ENCODE measurements at places on chromosomes 12 and 14.

DNA sequence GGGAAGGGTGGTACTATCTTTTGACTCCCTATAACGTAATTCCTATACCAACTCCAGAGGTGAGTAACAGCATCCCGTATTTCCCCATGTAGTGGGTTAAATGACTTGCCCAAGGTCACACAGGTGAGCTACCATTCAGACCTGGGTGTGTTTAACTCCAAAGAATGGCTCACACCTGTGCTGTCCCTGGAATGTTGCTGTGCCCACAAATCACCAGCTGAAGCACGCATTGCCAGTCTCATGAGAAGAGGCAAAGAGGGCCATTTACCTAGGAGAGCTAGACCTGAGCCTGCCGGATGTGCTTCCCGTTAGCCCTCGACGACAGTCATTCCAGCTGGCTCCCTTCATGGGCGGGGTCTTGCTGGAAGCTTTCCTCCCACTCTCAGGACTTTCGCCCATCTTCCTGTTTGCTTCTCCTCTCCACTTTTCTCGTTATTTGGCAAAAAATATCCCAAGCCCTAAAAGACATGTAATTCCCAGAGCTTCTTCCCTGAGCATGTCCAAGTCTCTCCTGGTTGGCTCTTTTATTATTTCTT lies 106.6 kb upstream of the VASH1 start:
- DNase-seq, result no peak

DNA sequence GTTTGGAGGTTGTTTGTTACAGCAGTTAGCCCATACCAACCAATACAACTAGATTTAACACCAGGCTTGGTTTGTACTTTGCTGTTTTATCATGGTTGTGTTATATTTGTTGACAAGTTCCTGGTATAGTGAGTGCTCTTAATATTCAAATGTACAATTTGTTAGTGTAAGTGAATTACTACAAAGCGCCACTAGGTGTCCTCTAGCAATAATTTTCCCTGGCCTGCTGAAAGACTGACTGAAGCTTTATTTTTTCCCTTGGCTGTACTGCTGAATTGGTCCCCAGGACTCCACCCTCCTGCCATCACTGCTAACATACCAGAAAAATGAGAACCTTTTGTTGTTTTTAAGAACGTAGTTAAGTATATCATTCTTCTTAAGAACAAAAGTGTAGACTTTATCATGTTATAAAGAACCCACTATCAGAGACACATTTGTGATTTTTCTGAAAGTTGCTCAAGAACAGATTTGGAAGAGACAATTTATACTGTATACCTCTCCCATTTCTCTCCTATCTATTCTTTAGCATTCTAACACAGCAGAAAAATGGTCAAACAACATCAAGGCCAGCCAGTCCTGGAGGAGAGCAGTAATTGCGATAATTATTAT lies 75.3 kb upstream of the FAR2 start:
- peak; percentile 35 for DNase-seq

DNA sequence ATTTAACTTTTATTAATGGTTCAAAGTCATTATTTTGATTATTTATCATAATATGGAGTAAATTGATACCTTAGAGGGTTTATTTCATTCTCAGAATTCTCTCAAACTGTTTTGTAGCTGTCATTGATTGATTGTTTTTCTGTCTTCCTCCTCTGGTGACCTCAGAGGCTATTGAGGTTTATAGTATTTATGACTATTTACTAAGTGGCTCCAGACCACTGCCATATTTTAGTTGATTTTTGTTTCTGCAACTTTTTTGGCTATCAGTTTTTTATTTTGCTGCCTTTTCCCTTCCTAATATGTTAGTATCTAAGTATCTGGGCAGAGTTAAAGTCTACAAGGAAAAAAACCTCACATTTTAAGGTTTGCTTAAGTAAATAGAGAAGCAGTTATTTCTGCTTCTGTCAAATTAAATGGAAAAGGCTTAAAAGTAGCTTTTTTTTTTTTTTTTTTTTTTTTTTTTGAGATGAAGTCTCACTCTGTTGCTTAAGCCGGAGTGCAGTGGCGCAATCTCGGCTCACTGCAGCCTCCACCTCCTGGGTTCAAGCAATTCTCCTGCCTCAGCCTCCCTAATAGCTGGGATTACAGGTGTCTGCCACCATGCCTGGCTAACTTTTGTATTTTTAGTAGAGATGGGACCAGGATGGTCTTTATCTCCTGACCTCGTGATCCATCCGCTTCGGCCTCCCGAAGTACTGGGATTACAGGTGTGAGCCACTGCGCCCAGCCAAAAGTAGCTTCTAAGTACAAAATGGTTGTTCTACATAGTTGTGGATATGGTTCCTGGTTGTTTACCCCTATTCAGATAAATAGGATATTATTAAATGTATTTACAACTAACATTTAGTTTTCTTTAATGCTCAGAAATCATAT lies 8.2 kb downstream of the MDM2 start:
- no peak for DNase-seq

DNA sequence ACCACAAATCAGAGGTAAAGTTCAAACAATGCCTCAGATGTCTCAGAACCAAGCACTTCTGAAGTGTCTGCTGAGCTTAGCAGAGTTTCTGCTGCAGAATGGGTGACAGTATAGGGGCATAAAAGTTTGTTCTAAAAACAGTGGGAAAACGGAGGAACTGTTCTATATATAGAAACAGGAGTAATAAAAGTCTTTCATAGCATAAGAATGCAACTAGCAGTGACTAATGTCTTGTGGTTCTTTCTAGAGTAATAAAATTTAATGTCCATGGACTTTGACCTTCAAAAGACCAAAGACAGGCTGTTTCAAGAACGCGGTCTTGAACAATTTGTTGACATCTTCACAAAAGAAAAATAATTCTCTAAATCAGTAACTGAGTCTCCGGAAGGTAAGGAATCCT lies 107.5 kb upstream of the FAR2 start:
- peak; percentile 36 for DNase-seq

GRCh38 chr14:103738701-103739451 lies 23.3 kb downstream of the ZFYVE21 start:
- DNase-seq, result no peak

GRCh38 chr12:132270969-132271754 lies 58.2 kb downstream of the GALNT9 start:
- no peak for DNase-seq

DNA sequence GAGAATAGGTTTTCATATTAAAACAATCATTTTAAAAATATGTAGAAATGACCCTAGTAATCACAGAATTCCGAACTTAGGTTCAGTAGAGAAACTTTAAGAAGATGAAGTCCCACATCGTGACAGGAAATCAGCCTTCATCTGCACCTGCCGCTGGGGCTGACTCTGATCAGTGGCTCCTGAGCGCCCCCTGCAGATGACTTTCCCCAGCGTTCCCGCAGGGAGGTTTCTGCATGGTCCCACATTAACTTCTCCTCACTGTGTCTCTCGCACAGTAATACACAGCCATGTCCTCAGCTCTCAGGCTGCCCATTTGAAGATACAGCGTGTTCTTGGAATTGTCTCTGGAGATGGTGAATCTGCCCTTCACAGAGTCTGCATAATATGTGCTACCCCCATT lies 1131.1 kb downstream of the TMEM121 start:
- DNase-seq, result no peak

DNA sequence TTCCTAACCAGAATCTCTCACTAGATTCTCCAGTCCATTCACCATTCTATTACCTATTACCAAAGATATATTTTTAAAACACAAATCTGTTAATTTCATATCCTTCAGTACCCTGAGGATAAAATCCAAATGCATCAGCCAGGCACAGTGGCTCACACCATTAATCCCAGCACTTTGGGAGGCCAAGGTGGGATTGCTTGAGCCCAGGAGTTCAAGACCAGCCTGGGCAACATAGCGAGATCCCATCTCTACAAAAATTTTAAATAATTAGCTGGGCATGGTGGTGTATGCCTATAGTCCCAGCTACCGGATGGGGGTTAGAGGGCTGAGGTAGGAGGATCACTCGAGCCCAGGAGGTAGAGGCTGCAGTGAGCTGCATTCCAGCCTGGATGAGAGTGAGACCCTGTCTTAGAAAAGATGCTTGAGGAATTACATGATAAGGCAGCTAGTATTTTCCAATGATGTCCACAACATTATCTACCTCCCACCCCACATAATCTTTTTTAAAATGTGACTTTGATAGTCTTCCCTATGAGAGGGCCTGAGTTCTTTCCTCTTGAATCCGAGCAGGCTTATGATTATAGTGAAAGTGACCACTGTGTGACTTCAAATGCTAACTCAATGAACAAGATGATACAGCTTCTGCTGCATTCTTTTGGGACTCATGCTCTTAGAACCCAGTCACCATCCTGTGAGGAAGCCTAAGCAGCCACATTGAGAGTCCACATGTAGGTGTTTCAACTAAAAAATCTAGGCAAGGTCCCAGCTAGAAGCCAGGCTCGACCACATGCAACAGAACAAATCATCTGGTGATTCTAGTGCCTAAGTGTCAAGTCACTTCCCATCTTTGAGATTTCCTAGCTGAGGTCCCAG lies 18.0 kb downstream of the HECTD1 start:
- no peak for DNase-seq

DNA sequence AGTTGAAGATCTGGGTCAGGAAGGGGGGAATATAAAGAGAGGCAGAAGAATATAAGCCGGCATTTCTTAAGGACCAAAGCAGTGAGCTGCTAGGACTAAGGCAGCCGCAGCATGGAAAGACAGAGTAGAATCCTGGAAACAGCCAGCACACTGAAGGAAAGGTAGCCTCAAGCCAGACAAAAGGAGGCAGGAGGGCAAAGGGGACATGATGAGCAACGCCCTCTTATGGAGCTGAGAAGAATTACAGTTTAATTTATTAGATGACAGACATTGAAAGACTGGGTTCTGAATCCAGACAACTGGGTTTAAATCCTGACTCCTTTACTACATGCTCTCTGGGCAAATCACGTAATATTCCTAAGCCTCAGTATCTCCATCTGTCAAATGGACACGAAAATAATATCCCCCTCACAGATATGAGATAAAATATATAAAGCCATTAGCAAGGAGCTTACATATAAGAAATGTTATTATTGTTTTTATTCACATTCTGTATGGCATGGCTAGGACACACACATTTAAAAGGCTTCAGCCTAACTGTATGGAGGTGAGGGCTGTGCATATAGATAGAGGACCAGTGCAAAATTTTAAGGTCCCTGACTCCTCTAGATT lies 8.1 kb upstream of the PCED1B start:
- no peak for DNase-seq

DNA sequence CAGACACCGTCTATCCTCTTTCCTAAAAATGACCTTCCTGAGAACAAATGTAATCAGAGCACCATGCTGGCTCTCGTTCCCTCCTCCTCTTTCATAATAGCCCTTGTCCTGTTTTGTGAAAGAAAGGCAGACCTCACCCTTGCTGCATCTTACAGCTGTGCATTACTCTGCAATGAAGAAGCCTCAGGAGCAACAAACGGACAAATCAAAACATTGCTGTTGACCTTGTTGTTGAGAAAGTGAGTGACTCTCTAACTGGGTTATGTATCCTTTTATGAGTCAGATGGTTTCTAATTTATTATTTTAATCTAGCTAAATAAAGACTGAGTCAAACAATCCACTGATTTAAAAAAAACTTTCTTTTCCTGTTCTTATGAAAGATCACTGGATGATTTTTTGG lies 180.9 kb downstream of the RPS29 start:
- DNase-seq, result no peak

DNA sequence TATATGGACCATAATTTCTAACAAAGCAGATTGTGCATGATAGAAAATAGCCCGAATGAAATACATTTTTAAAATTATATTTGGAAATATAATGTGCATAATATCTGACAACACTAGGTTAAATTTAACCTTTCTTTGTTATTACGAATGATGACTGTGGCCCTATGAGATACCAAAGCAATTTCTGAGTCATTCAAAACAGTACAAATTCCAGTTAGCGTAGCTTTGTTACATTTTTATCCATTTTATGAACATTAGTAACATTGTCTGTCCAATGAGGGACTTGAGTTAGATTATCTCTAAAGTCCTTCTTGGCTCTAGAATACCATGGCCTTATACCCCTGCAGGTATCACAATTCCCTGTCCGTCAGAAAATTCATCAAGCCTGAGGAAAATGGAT lies 39.0 kb upstream of the REP15 start:
- DNase-seq, result no peak

GRCh38 chr12:27064397-27065342 lies 17.7 kb downstream of the C12orf71 start:
- no peak for DNase-seq

- no peak for DNase-seq
Observed at GRCh38 chr12:124152731-124153130, 142.2 kb upstream of the RFLNA start.

DNA sequence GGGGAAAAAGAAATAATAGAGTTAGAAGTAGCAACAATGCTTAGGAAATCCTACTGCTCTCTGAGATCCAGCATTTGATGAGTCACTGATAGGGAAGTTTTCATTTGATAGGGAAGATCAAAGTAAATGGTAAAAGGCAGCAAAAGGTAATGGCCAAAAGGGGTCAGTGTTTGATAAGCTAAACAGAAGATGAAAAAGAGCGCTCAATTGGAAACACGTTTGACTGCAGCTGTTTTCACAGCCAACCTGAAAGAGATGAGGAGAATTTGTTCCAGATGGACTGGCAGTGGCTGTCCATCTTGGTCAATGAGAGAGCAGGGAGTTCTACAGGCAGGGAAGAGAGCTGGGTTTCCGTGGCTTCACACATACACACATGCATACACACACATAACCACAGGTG lies 264.2 kb downstream of the TMEM132C start:
- no peak for DNase-seq

GRCh38 chr12:92193063-92193462 lies 47.4 kb upstream of the BTG1 start:
- DNase-seq, result no peak

DNA sequence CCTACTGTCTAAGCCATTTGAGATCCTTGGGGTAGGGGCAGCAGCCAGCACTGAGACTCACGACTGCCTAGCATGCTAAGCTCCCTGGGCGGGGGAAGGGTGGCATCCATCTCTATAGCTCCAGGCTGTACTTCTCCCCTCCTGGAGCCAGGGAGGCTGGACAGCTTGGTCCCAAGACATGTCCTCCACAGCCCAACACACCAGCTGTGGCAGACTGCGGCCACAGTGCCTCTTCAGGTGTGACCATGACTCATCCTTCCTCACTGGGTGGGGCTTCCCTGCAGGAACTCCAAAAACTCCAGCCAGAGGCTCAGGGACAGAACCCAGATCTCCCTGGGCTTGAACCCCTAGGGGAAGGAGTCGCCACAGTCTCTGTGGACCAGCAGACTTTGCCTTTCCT lies 193.9 kb downstream of the GPHN start:
- no peak for DNase-seq

GRCh38 chr12:56206452-56207166 lies 15.1 kb downstream of the RNF41 start:
- no peak for DNase-seq

- no peak for DNase-seq
Observed at GRCh38 chr14:100156776-100157175, 2.7 kb downstream of the DEGS2 start.

All from HCT116 (cell line).